ENCODE measurements at places on chromosomes 2 and 18. TPM values are rescaled to one million over a fixed set of nuclear protein-coding genes. Genes with fewer than 3 reads are reported as not detected.

GRCh38 chr2:240731178-240731545 lies 39.5 kb downstream of the AQP12A start:
- no peak for DNase-seq

GRCh38 chr2:219142329-219142728 lies 18.3 kb downstream of the NHEJ1 start:
- no peak for DNase-seq

HRH4 gene
- total RNA-seq = 0.41 TPM

DNA sequence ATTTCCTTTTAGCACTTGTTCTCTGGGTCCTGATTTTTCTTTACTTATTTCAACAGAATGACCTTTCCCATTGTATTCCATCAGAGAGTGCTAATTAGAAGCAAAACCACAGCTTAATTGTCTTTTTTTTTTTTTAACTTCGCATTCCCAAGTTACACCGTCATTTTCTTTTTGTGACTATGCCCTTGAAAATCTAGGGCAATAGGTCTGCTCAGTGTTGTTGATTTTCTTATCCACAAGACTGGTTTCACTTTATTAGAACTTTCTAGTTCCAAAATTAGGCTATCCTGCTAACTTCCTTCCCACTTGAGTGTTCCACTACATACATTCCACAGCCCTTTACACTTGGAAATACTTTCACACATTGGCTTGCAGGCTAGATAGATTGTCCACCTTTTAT lies 18.7 kb upstream of the ADAM17 start:
- DNase-seq = no peak

DNA sequence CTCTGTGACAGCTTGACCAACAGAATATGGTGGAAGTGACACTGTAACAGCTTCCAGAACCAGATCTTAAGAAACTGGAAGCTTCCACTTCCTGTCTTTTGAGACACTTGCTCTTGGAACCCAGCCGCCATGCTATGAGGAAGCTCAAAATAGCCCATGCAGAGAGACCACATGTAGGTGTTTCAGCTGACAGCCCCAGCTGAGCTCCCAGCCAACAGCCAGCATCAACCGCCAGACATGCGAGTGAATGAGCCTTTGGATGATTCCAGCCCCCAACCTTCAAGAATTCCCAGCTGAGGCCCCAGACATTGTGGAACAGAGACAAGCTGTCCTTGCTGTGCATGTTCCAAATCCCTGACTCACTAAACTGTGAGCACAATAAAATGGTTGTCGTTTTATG lies 27.9 kb downstream of the ACVR1 start:
- DNase-seq = no peak

AQP12B gene
- not detected for total RNA-seq

DNA sequence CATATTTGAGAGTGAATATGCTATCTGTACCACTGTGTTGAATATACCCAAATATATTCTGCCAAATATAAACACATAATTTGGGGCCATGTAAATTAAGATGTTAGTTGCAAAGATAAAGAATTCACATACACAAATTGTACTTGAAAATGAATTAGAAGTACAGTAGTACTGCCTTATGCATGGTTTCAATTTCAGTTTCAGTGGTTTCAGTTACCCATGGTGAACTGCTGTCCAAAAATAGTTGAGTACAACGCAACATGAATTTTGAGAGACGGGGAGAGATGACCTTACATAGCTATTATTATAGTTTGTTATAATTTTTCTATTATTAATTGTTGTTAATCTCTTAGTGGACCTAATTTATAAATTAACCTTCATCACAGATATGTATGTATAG lies 1313.0 kb upstream of the FAM98A start:
- DNase-seq = no peak

ALPI gene
- not detected for total RNA-seq

IMP4 gene
- total RNA-seq = 326 TPM

GPR155 gene
- total RNA-seq = 2.7 TPM

ATP6V1B1 gene
- total RNA-seq = not detected

- no peak for DNase-seq
These were observed 62.9 kb upstream of the SERTAD2 start for GRCh38 chr2:64716569-64716968.

RPRM gene
- not detected for total RNA-seq

- DNase-seq = no peak
These were observed 112.5 kb upstream of the NFATC1 start for GRCh38 chr18:79283131-79283810.

GRCh38 chr2:241741016-241741415 lies 6.6 kb downstream of the D2HGDH start:
- peak; percentile 21 for DNase-seq

- DNase-seq = no peak
These were observed 10.2 kb downstream of the SP110 start for GRCh38 chr2:230209422-230210051.

CAPN14 gene
- 0.24 TPM for total RNA-seq

DNA sequence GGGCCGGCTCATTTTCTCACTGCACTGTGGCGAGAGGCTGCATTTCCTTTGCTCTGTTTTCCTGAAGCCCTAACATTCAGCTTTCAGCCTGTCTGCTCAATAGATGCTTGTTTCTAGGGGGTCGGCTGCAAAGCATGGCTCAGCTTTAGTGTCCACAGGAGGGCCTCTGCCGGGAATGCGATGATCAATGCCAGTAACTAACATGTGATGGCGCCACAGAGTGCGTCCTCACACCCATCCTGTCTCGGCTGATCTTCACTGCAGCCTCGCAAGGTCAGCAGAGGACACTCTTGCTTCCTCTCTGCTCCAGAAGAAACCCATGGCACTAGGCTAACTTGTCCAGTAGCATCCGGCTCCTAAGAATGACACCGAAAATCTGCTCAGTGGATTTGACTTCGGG lies 156.4 kb upstream of the PXDN start:
- no peak for DNase-seq

FER1L5 gene
- not detected for total RNA-seq

UGT1A10 gene
- total RNA-seq = not detected

- no peak for DNase-seq
These were observed 493.1 kb downstream of the CPS1 start for GRCh38 chr2:211049321-211050018.

INO80D gene
- 21.4 TPM for total RNA-seq

DNA sequence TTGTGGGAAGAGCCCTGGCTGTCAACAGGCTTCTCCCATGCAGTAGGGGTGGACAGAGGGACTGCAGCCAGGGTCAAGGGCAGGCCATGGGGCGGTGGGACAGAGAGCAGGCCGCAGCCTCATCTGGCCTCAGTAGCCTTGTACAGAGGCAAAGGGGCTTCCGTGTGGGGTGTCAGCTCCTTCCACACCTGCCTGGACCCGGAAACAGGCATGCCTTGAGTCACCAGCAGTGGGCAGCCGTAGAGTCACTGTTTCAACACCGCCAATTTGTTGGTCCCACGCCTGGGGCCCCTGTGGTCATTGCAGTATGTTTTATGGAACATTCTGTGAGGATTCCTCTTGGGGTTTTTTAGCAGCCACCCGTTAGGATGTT lies 173.0 kb downstream of the SMAD7 start:
- DNase-seq = no peak

- DNase-seq = no peak
These were observed 27.8 kb upstream of the CACNB4 start for GRCh38 chr2:152126664-152127063.

TSPYL6 gene
- total RNA-seq = not detected

DNA sequence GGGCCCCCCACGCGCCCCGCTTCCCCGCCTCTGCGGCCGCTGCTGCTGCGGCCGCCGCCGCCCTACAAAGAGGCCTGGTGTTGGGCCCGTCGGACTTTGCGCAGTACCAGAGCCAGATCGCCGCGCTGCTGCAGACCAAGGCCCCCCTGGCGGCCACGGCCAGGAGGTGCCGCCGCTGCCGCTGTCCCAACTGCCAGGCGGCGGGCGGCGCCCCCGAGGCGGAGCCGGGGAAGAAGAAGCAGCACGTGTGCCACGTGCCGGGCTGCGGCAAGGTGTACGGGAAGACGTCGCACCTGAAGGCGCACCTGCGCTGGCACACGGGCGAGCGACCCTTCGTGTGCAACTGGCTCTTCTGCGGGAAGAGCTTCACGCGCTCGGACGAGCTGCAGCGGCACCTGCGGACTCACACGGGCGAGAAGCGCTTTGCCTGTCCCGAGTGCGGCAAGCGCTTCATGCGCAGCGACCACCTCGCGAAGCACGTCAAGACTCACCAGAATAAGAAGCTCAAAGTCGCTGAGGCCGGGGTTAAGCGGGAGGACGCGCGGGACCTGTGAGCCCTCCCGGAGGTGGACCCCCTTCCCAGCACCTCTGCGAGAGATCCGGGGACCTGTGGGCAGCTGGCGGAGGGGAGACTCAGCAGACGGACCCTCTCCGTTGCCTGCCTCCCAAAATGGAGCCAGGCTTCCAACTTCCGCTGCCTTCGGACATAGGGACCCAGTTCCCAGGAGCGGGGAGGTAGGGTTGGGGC lies 1.9 kb downstream of the SP5 start:
- DNase-seq = peak; percentile 19

- DNase-seq = no peak
These were observed 585 bp upstream of the ANAPC1 start for GRCh38 chr2:111884592-111884964.

DCDC2C gene
- total RNA-seq = not detected

DNA sequence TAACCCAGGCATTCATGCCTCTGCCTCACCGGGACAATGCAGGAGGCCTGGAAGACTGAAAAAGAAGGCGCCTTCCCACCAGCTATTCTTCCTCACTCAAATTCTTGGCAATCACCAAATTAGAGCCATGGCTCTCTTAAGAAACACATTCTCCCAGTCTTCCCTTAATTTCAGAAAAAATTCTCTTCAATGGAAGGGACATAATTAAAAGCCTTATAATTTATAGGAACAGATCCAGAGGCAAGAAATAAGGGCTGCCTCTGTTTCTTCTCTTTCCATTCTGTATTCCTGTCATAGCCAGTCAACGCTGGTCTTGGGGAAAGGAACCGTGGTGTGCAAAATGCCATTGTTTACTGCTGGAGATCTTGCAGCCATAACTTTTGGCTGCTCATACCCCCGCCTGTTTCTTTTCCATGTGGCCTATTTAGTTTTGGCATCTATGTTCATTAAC lies 32.8 kb downstream of the DTNA start:
- no peak for DNase-seq

DNA sequence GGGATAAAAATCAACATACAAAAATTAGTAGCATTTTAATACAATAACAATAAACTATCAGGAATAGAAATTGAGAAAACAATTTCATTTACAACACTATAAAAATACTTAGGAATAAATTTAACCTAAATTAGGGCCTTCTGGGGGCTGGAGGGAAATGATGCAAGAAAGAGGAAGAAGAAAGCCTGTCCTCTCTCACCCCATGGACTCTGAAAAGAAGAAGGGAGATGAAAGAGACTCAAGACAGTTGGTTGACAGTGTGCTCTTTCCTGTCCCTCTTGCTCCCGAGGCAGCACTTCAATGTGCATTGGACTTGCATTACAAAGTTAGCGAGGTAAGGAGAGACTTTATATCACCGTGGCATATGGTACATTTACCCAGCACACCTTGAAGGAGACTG lies 88.5 kb downstream of the VAPA start:
- DNase-seq = no peak

LIMS4 gene
- total RNA-seq = 1.2 TPM

DNA sequence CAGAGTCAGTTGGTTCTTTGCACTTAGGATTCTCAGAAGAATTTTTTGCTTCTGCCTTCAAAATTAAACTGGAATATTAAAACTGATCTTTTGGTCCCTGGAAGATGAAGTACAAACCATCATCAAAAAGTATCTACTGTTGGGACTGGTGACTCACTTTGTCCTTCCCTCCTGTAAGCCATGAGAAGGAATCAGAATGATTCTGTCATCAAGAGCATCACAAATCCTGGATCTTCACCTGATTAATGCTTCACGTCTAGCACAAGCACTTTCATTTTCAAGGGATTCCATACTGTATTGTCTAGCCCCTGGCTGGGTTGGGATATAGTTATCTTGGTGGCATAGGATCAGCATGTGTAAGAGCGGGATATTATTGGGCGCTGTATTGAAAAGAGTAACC lies 69.3 kb upstream of the CYP1B1 start:
- no peak for DNase-seq

DNA sequence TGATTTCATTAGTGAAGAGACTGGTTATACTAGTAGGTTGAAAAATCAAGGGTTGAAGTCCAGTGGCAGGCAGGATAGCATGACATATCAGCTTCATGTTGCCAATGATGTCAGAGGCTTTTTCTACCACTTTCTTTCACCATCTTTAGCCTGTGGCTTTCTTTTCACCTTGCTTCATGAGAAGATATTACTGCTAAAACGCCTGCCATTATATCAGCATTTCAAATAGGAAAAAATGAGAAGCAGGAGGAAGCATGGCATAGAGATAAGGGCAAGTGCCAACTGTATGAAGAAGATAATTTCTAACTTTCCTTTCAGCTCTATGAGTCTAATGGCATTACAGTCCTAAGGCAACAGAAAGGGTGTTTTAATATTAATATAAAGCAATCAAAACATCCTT lies 270.2 kb upstream of the SYT4 start:
- DNase-seq = no peak

- no peak for DNase-seq
These were observed 8.0 kb upstream of the ACYP2 start for GRCh38 chr2:54107455-54107764.

GRHL1 gene
- 1.3 TPM for total RNA-seq

- no peak for DNase-seq
These were observed 56.4 kb downstream of the E2F6 start for GRCh38 chr2:11409572-11409959.

GPR75 gene
- total RNA-seq = 2.8 TPM

DNA sequence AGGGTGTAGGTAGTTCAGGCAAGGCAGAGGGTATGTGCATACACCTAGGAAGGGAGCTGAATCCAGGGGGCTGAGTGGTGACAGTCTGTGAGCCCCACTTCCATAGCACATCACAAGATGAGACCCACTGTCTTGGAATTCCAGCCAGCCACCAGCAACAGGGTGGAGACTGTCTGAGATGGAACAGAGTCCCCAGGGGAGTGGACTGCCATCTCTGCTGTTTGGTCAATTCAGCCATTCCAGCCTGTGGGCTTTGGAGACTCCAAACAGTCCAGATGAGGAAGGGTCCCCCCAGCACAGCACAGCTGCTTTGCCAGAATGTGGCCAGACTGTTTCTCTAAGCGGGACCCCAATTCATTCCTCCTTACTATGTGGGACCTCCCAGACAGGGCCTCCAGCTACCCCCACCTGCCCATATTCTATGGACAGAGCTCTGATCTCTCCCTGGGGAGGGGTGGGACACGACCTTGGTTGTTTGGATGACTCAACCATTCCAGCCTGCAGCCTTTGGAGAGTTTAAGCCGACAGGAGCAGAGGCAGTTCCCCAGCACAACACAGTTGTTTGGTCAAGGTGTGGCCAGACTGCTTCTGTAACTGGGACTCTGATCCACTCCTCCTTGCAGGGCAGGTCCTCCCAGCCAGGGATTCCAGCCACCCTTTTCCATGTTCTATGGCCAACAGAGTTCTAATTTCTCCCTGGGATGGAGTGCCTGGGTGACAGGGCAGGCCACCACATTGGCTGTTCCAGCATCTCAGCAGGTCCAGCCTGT lies 178.0 kb downstream of the RND3 start:
- no peak for DNase-seq

C18orf54 gene
- total RNA-seq = 3.6 TPM

- no peak for DNase-seq
These were observed 86.1 kb upstream of the ITPRID2 start for GRCh38 chr2:181805228-181806038.

CFAP53 gene
- 0.28 TPM for total RNA-seq

Data from activated T-cell treated with anti-CD3 and anti-CD28 coated beads, Interleukin-2, amount 50 U/mL, for 4 hours (primary cell).